H7 (cell line): ENCODE measurements at places on chromosomes 12 and 14. TPM values are rescaled to one million over a fixed set of nuclear protein-coding genes. Genes with fewer than 3 reads are reported as not detected.

GRCh38 chr14:24253936-24254335 lies 9.0 kb downstream of the TGM1 start:
- DNase-seq, result peak; percentile 16

GRCh38 chr14:25056688-25057078 lies 6.7 kb upstream of the STXBP6 start:
- no peak for DNase-seq

Gene ZNF891
- 0.55 and 0.96 TPM in 2 replicates for total RNA-seq

DNA sequence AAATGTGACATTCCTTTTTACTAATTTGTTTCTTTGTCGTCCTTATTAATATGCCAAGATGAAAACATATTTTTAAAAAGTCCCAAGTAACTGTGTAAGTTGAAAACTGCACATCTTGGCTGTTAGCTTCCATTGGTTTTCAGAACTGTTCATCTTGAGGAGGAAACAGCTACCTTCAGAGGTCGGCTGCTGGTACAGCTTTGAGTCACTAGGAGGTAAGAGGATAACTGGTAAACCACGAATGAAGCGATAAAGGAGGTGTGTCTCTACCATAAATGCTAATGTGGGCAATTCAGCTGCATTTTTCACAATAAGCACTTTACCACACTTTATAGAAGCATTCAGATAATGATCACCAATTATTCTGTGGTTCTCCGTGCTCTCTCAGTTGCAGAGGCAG lies 137.5 kb upstream of the KRAS start:
- no peak for DNase-seq

Gene MYF5
- total RNA-seq, result 0.11 TPM in 1 of 2 replicates, not detected in the other

- DNase-seq, result no peak
These were observed 7.8 kb downstream of the ADIPOR2 start for GRCh38 chr12:1698720-1699119.

DNA sequence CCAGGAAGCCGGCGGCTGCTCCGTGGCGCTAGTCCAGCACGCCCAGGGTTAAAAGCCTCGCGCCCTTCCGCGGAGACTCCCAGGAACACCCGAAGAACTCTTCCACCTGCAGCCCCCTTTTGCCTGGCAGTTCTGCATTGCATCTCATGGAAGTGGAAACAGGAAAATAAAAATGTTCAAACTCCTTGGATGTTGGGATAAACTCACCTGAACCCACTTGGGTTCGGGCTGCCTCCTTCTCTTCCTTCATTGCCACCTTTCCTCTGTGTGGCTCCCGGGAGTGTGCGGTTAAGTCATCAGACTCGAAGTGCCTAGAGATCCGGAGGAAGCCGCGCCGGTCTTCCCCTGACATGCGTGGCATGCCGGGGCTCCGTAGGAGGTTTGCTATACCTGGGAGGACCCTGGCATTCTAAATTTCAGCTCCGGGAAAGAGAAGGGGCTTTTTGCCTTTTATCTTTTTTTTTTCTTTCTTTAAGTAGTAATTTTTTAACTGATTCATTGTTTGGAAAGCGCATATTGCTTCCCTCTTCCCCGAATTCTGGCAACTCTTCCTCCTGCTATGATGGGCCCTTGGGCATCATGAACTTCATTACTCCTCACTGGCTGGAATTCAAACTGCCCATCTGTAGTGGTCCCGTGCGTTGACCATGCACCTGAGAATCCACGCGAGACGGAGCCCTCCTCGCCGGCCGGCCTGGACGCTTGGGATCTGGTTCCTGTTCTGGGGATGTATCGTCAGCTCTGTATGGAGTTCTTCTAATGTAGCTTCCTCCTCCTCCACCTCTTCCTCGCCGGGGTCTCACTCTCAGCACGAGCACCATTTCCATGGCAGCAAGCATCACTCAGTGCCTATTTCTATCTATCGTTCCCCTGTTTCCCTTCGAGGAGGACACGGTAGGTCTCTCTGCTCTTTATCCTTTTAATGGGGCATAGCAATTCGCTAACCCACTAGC lies 931.4 kb downstream of the DIO2 start:
- peak; percentile 35 for DNase-seq

DNA sequence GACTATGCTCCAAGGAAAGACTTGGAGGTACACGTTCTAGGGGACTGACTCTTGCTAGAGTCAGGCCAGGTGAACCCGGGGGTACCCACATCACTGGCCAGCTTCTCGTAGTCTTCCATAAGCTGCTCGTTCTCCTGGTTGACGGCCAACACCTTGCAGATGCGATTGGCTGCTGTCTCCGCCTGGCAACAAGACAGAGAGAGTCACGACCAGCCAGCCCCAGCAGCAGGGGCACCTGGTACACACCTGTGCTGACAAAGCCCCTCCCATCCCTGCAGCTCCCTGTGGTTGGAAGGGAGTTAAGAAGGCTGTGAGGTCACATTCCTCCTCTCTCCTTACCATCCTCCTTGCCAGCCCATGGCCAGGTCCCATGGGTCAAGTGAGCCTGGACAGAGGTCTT lies 85.5 kb downstream of the ACTN1 start:
- DNase-seq, result no peak

Gene SLC35E3
- 2.1 and 3.8 TPM in 2 replicates for total RNA-seq

Gene ABCD2
- total RNA-seq, result not detected in 2 replicates
